NCI-H748 treated with DMSO at 0.1 percent for 48 hours (cell line): ENCODE measurements at places on chromosomes 6 and 20.
A peak's percentile ranks its signal among the peaks of the same experiment; 100 is the strongest.

- no peak for DNase-seq
Observed at GRCh38 chr6:1689141-1689540, 79.4 kb downstream of the FOXC1 start.

DNA sequence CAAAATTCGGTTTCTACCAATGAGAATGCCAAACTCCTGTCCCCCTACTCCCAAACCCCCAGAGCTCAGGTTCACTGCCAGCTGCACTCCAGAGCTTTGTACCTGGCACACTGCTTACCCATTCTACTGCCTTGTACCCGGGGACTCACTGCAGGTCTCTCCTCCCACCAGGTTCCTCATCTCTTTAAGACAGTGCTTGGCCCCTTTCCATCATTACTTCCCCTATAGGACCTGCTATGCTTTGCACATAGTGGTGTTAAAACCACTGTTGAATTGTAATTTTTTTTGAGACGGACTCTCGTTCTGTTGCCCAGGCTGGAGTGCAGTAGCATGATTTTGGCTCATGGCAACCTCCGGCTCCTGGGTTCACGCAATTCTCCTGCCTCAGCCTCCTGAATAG lies 25.9 kb downstream of the LYRM4 start:
- no peak for DNase-seq

GRCh38 chr6:41347378-41348050 lies 12.1 kb downstream of the NCR2 start:
- no peak for DNase-seq

GRCh38 chr6:168941036-168941435 lies 312.6 kb downstream of the THBS2 start:
- no peak for DNase-seq

- DNase-seq: peak; percentile 89
Observed at GRCh38 chr6:31737991-31738979, 1.5 kb upstream of the MSH5 start.

- DNase-seq: peak; percentile 9
Observed at GRCh38 chr6:30013291-30013922, 47.7 kb upstream of the POLR1H start.

DNA sequence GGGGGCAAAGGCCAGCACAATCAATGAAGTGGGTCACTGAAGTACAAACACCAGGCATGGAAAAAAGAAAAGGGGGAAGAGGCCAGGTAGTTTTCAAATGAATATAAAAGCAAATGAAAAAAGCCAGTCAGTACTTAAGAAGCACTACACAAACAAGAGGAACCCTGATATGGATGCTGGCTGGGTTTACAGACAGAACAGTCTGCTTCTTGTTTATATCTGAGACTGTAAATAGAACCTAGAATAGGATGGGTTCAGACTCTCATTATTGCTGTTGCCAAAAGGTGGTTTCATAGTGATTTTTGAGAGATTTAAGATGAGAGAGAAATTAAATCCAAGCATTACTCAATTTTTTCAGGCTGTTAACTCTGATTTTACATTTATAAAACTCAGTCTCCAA lies 24.1 kb downstream of the USP45 start:
- DNase-seq: no peak

DNA sequence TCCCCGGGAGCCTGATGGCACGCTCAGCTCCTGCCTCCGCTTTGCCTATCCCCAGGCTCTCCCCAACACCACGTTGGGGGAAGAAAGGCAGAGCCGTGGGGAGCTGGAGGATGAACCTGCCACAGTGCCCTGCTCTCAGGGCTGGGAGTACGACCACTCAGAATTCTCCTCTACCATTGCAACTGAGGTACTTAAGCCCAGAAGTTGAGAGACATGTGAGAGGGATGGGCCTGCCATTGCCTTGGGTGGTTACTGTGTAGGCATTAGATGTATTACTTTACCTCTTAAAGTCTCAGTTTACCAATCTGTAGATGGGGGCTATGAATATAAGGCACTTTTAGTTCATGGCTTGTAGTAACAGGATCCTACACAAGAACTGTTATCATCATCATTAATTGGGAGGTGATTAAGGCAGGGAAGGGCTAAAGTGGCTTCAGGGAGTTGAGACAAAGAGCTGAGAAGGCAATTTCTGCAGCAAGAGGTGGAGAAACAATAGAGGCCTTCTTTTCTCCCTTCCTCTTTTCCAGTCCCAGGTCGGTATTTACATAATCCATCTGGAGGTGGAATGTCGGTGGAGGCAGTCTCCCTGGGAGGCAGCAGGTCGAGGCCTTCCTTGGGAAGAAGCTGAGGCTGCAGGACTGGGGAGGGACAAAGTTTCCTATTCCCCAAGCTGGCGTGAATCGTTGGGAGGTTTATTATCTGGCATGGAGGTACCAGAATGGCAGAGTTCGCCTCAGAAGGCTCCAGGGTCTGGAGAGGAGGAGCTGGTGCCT lies 691 bp downstream of the SLC22A7 start:
- DNase-seq: no peak

DNA sequence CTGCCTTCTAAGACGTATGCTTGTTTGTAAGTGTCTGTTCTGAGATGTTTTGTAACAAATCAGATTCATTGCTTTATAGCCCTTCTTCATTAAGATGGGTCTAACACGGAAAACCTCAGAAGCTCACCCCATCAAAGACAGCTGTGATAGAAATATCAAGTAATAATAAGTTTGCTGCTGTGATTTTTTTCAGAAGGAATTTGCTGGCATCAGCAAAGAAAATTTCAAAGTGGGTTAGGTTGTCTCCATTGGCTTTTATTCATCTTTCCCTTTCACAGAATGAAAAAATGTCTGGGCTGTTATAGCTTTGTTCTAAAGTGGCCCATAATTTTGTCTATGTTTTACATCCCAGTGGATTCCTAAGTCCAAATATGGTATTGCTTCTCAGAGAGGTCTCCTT lies 81.4 kb downstream of the SLX4IP start:
- DNase-seq: no peak

- DNase-seq: no peak
Observed at GRCh38 chr20:49831022-49831769, 18.6 kb downstream of the SLC9A8 start.

- DNase-seq: no peak
Observed at GRCh38 chr20:41119614-41120561, 17.5 kb upstream of the PLCG1 start.

DNA sequence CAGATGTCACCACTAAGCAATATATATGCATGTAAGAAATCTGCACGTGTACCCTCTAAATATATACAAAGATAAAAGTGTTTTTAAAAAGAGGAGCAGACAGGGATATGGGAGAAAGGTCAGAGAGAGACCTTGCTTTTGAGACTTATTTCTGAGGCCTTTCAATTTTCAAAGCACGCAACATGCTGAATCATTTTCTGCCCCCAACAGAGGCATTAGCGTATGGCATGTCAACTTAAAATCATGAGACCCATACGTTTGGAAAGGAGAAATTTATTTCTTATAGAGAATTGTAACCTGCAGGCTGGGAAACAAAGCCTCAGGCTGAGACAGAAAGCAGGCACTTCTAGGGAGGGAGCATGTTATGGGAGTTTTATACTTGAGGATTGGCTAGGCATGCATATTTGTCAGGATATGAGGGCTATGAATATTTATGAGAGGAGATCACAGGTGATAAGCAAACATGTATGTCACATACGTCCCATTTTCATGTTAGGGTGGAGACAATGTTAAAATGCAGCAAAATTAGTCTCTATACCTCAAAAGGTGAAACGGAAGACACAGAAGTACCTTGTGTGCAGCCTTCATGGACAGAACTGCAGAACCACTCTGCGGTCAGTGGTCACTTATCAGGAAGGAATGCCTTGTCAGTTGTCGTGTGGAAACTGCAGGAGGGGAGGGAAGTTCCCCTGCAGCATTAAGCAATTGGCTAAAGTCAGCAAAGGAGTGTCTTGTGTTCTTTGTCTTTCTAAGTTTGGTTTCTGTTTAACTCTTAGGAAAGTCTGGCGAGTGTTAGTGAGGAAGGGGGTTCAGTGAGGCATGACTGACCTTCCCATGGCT lies 6.3 kb upstream of the GABRR2 start:
- no peak for DNase-seq

DNA sequence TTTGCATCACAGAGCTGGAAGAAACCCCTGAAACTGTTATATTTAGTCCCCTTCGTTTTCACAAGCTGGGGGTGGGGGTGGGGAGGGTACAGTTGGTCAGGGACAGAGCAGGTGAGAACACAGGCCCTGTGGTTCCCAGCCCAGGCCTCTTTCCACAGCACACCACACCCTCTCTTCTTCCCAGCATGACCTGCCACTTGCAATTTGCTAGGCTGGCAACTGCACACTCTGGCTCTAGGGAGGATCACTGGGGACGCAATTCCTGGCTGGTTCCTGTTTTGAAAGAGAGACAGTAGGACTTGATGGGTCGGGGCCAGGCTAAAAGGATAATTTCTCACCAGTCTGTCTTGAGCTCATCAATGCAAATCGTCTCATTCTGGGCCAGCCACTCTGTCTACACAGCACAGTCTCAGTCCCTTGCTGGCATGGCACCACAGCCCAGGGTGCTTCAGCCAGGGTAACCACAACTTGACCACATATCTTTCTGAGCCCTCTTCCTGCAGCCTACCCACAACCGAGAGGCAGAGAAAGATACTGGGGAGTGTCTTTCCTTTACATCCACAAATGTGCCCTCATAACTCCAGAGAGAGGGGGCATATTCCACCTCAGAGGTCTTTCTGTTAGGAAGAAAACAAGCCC lies 41.7 kb upstream of the EMILIN3 start:
- no peak for DNase-seq

DNA sequence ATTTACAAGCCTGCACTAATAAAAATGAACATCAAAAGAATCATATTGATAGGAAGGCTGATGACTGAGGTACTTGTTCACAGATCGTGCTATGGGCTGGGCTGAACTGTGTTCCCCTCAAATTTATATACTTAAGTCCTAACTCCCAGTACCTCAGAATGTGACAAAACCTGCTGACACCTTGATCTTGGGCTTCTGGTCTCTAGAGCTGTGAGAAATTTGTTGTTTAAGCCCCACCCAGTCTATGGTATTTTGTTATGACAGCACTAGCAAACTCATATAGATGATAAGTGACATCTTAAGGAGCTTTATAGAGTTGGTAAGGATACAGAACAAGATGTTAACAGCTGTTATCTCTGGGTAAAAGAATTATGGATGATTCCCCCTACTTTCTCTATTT lies 13.8 kb downstream of the UBE2V1 start:
- DNase-seq: no peak
